ENCODE measurements at places on chromosomes 12 and 14.

DNA sequence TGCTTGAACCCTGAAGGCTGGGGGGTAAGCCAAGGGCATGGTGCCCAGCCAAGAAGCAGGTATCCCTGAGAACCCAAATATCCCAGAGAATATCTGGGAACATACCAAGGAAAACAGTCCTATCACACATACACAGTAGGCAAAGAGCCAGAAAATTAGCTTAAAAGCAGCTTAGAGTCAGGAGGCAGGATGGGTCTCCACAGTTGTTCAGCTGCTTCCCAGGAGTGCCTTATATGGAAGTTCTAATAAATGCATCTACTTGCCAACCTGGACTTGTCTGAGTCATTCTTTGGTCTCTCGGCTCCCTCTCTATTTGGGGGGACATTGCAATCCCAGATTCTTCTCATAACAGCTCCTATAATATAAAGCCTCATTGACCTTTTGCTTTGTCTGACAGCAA, 9.0 kb upstream of the GPR135 start:
- no peak for DNase-seq

DNA sequence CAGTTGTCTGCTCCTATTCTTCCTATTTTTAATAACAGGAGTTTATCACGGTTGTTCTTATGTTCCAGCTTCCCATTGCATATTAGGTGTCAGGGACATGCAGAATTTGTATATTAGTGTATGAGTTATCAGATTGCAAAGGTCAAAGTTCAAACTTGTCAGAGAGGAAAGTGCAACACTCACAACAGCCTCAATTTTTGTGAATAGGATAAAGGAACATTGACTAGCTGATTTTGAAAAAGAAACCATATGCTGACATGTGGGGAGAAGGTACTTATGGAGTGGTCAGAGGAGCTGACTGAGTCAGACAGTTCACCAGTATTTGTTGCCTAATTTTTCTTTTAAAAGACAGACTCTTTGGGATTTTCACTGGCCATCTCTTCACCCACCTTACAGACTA, 222.1 kb downstream of the C12orf50 start:
- DNase-seq = no peak

DNA sequence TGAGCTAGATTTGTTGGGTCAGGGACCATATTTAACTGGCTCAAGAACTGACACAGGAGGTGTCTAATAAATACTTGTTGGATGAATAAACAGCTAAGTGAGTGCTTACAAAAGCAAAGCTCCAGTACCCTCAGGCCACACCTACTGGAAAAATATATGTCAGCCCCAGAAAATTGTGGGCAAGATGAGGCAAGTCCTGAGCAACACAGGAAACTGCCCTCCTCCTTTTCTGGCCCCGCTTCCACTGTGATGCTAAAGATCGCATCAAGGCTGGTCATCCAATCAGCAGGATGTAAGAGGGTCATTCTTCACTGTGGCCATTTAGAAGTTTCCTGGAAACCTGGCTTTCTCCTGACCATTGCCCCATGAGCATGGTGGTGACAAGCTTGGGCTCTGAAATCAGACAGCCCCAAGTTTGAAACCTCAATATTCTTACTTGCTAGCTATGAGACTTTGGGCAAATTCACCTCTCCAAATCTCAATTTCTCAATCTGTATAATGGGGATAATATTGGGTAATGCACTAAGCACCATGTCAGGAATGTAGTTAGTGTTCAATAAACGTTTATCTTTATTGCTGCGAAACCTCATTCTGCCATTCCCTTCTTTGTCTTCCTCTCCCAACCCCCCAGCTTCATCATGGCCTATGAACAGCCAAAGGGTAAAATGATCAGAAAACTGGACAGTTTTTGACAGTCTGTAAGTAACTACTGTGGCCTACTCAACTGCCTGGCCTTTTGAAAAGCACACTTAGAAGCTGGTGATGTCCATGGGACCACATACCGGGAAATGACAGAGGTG, 139.3 kb upstream of the PZP start:
- DNase-seq = no peak

- DNase-seq = no peak
Measured at GRCh38 chr12:47860279-47860841, 40.7 kb upstream of the HDAC7 start.

DNA sequence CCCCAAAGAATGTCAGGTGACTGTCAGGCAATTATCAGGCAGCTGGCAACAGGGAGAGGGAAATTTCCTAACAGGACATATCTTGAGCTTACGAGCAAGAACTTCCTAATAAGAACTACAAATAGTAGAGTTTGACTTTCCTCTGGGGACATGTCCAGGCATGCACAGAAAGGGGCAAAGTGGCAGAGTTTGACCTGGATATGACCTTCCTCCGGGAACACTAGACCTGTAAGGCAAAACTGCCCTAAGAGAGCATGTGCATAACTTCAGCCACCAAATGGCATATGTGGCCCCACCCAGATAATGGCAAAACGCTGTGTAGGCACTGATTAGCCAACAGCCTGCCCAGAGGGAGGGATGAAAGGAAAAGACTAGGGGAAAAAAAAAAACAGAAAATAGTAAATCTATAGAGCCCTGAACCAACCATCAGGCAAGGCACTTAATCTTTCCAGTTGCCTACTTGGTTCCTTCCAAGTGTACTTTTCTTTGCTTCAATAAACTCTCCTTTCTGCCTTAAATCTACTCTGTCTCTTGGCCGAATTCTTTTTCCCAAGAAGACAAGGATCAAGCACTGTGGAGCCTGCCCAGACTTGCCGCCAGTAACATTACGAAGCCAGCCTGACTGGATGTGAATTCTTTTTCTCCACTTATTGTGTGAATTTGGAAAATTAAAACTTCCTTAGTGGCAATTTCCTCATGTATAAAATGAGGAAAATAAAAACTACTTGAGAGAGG, 164.1 kb downstream of the SPTSSA start:
- DNase-seq = no peak

GRCh38 chr14:40713387-40713786, 893.3 kb upstream of the LRFN5 start:
- no peak for DNase-seq

DNA sequence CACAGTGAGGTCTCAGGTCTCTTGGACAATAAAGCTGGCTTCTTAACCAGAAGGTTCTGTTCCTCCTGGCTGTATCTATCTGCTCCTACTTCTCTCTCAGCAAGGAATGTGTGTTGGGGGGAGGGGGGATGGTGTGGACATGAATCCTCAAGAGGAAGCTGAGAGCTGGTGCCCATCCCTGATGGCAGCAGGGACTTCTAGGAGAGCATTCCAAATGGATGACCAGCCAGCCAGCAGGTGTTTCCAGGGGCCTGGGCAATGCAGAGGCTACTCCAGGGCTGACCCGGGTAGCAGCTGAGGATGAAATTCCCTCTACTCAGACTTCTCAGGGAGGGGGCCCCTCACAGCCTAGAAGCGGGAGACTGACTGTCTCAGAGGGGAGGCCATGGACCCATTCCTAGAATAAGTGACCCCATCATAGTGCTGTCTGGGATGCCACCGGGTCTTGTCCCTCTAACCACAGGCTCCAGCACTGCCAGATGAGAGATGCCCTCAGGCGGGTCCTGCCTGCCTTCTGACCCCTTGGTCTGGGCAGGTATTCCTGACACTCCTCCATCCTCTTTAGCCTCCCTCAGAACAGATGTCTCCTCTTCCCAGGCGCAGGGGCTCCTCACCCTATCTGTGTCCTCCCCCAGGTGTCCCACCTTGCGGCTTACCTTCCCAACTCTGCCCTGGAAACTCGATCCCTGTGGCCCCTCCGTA, 1.2 kb downstream of the RAB15 start:
- DNase-seq = no peak

- no peak for DNase-seq
Measured at GRCh38 chr14:102046337-102047278, 40.2 kb downstream of the HSP90AA1 start.

GRCh38 chr12:26101350-26101734, 23.5 kb downstream of the BHLHE41 start:
- no peak for DNase-seq

GRCh38 chr12:47835831-47836155, 16.1 kb upstream of the HDAC7 start:
- no peak for DNase-seq

GRCh38 chr12:14410841-14411569, 45.5 kb downstream of the ATF7IP start:
- DNase-seq = no peak

DNA sequence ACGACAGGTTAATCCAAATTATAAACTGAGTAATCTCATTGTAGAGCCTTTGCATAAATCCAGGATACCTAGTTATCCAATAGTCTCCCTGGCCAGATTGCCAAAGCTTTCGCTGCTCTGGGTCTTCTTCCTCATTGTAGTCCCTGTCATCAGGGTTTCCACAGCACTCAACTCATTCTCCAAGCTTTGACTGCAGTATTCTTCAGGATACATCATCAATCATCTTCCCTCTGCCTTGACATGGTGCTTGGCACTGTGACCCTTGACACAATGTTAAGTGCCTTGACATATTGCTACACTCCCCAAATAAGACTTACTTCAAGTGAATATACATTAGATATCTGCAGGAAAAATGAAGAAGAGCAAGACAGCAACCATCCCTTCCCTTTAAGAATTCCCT, 60.1 kb upstream of the RESF1 start:
- no peak for DNase-seq

Data from stimulated activated CD8-positive, alpha-beta memory T cell treated with anti-CD3 and anti-CD28 coated beads, Interleukin-4, amount 100 ng/mL, for 4 hours (primary cell).